ENCODE measurements at places on chromosomes 2 and 18. TPM values are rescaled to one million over a fixed set of nuclear protein-coding genes. Genes with fewer than 3 reads are reported as not detected.

DNA sequence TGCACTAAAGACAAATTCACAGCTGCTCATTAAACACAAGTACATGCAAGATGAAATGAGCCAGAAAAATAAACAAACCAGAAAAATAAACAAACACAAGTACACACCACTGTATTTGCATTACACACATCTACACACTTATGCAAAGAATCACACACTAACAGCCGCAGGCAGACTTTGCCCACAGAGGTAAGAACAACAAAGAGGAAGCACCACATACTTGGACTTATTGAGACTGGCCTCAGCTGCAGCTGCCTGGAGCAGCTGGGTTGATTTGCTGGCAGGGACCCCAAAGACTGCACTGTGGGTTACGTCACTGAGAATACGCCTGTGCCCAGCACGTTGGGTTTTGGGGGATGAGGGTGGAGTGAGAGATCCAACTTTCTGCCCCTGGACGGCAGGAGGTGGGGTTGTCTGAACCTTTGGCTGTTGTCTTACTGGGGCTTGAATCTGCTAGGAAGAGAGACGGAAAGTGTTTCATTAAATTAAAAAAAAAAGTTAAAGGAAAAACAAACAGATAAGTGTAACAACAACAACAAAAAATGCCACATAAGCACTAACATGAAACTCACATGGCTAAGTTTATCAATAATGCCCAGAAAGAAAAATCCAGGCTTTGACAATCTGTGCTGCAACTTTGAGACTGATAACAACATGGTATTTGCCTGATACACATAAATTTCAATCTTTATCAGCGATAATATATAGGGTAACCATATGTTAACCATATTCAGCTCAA is 71.9 kb upstream of the NFU1 start:
- peak overlapping the region; percentile 45 for H3K27ac ChIP-seq
- DNase-seq, result no peak
- peaks cover 76% of the 10 kb centered on the region for H3K36me3 ChIP-seq
- no peaks in the 10 kb centered on the region for H3K27me3 ChIP-seq
- no peak overlapping the region for H3K4me3 ChIP-seq
- H3K4me1 ChIP-seq, result no peaks in the 10 kb centered on the region

DNA sequence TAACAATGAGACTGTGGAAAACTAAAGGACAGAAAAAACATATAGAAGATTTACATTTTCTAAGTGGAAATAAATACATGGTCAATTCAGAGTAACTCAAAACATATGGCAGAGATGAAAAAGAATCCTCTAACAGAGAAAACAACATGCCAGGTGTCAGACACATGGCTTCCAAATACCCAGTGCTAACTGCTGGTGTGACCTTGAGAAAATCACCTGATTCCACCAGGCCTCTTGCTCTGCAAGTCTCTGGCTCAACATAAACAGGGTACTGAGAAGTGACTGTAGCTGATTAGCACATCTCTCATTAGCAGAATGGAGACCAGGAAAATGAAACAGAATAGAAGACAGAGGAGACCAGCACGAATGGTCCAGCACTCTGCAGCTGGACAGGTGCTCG is 210.8 kb downstream of the HNMT start:
- no peak overlapping the region for H3K4me3 ChIP-seq
- no peak overlapping the region for H3K27ac ChIP-seq
- DNase-seq, result no peak
- no peaks in the 10 kb centered on the region for H3K36me3 ChIP-seq
- no peaks in the 10 kb centered on the region for H3K27me3 ChIP-seq

GRCh38 chr2:226077841-226078240 is 678.3 kb downstream of the NYAP2 start:
- no peaks in the 10 kb centered on the region for H3K36me3 ChIP-seq
- H3K4me3 ChIP-seq, result no peak overlapping the region
- no peaks in the 10 kb centered on the region for H3K27me3 ChIP-seq
- DNase-seq, result no peak
- no peaks in the 10 kb centered on the region for H3K4me1 ChIP-seq

DNA sequence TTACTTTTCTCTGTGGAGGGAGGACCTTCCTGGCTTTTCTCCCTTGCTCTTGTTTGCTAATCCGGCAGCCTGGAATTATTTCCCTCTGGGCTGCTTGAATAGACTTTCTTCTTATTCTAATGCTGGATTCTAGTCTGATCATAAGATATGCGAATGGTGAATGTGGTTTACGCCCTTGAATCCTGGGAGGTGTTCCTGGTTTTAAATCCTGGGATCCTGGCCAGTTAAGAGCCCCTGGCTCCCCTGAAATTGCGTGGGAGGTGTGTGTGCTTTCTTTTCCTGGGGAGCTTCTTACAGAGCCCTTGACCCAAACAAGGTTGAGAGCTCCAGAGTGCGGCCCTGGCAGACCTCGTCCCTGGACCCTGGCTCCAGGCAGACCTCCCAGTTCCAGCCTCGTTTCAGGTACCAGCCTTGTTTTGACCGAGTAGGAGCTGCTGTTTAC is 2.8 kb downstream of the SH3BP4 start:
- H3K4me1 ChIP-seq, result peaks cover 48% of the 10 kb centered on the region
- no peak overlapping the region for H3K4me3 ChIP-seq
- peak overlapping the region; percentile 8 for H3K27ac ChIP-seq
- DNase-seq, result peak; percentile 46
- no peaks in the 10 kb centered on the region for H3K36me3 ChIP-seq

DNA sequence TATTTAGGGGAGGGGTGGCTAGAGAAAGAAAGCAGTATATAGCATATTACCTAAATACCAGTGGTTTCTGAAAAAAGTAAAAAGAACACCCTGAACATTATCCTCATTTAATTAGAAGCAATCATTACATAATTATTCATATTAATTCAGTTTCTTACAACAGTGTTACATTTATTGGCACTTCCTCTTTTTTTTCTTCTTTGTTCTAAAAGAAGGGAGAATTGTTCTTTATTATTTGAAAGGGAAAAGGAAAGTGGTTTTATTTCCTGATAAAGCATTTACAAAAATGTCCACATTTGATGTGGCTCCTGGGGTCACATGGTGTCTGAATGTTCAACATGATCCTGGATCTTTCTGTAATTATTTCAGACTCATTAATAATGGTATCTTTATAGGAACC is 254.9 kb upstream of the ZEB2 start:
- no peak overlapping the region for H3K27ac ChIP-seq
- H3K36me3 ChIP-seq, result no peaks in the 10 kb centered on the region
- no peak overlapping the region for H3K4me3 ChIP-seq
- no peaks in the 10 kb centered on the region for H3K4me1 ChIP-seq

LAMA1 gene
- 4.2 TPM for total RNA-seq

MYL1 gene
- not detected for total RNA-seq

- no peaks in the 10 kb centered on the region for H3K36me3 ChIP-seq
- H3K27ac ChIP-seq, result no peak within 1 kb of the TSS
- peak within 1 kb of the TSS; percentile 30 for H3K4me3 ChIP-seq
- peaks cover 29% of the 10 kb centered on the region for H3K4me1 ChIP-seq
- no peaks in the 10 kb centered on the region for H3K27me3 ChIP-seq
These were observed at the start of gene PSTPIP2 for GRCh38 chr18:46071653-46072375. Gene PSTPIP2 (minus strand): TSS chr18:46072260. CDS start chr18:46072188, 72 bp downstream.

TPO gene
- total RNA-seq, result 6,003 TPM

EFEMP1 gene
- total RNA-seq, result 485 TPM

GRCh38 chr18:36490897-36491296 is 193.4 kb downstream of the FHOD3 start:
- H3K4me3 ChIP-seq, result no peak overlapping the region
- no peak for DNase-seq
- no peaks in the 10 kb centered on the region for H3K27me3 ChIP-seq
- H3K4me1 ChIP-seq, result no peaks in the 10 kb centered on the region
- H3K36me3 ChIP-seq, result no peaks in the 10 kb centered on the region
